ENCODE measurements at places on chromosomes 4 and X.

GRCh38 chrX:19332983-19333382, 10.7 kb upstream of the PDHA1 start:
- peak; percentile 66 for DNase-seq

GRCh38 chr4:5588046-5588445, 120.3 kb downstream of the EVC2 start:
- no peak for DNase-seq

DNA sequence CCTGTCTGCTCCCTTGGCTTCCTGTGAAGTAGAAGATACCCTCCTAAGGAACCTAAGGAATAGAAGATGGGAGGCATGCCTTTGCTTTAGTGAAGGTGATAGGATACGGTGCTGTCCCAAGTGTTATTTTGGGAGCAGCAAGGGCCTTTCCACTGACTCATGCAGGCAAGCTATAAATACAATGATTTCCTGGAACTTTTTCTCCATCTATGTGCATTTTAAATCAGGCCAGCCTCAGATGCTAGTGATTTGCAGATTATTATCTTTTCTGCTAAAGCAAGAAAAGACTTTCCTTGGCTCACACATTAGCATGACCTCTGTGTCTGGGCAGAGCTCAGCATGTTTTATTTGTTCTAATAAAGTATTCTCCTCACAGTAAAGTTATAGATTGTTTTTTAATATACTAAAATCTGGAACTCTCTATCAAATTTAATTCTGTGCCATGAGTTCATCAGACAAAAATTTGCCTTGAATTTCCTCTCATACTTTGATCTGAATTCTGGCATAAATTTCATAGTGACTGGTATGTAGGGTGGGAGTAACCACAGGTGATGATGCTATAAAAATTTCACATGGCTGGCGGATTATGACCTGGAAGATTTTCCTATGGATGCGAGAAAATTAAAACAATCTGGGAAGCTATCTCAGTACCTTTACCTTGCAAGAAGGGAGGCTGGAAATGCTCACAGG, 131.7 kb downstream of the REPS2 start:
- DNase-seq: no peak

GRCh38 chr4:127048376-127049044, 584.2 kb upstream of the INTU start:
- DNase-seq: no peak

GRCh38 chr4:40848940-40849339, 99.2 kb downstream of the NSUN7 start:
- no peak for DNase-seq

DNA sequence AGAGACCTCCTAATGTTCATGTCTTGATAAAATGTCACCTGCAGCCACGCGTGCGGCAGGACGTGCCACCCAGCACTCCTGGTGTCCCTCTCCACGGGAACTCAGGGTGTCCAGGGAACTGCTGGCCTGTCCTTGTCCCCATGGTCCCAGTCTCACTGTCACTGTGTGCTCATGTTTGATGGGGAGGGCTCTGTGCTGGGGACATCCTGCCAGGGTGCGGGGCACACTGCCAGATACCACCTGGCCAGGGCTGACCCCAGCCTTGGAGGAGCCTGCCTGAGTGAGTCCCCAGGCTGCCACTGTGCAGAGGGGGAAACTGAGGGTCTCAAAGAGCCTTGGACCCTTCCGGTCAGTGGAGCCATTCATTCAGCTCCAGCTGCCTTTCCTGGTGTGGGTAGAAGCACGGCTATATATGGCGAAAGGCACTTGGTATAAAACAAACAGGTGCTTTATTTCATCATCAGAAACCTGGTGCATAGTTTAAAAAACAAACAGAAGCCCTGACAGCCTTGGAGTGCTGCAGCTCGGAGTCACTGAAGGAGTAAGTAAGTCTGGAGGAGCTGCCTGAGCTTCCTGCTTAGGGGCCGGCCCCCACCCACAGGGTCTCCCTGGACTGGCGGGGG, 33.0 kb downstream of the NOP14 start:
- DNase-seq: no peak

DNA sequence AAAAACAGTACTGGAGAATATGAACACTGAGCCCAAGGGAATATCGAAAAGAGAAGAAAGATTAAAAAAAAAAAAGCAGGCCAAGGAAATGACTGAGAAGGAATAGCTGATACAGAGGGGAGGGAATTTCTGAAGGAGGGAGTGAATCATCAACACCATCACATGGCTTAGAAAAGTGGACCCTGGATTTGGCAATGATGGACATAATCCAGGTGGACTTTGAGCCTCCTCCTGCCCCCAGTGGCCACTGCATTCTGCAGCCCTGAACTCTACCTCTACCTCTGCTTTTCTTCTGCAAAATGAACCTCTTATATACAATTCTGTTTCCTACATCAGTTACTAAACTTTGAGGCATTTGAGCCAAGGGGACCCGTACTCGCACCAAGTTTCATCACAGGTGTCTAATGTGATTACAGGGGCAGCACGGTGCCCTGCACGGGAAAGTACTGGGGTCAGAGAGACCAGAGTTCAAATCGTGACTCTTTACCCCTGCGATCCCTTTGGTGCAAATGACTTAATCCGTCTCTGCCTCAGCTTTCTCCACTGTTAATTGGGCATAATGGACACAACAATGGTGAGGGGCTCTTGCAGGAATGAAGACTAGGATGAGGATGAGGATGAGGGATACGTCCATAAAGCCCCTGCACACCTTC, 1.1 kb downstream of the OCIAD2 start:
- no peak for DNase-seq

GRCh38 chrX:22193851-22194659, 78.7 kb upstream of the CBLL2 start:
- DNase-seq: no peak

DNA sequence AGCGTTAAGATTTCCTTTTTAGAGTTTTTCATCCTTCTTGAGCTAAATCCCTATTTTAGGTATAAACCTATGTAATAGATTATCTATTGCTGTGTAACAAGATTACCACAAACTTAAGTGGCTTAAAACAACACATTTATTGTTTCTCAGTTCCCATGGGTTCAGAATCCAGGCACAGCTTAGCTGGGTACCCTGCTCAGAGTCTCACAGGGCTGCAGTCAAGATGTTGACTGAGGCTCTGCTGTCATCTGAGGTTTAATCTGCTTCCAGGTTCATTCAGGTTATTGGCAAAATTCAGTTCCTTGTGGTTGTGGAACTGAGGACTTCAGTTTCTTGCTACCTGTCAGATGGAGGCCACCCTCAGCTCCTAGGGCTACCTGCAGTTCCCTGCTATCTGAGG, 60.9 kb downstream of the GK start:
- no peak for DNase-seq

DNA sequence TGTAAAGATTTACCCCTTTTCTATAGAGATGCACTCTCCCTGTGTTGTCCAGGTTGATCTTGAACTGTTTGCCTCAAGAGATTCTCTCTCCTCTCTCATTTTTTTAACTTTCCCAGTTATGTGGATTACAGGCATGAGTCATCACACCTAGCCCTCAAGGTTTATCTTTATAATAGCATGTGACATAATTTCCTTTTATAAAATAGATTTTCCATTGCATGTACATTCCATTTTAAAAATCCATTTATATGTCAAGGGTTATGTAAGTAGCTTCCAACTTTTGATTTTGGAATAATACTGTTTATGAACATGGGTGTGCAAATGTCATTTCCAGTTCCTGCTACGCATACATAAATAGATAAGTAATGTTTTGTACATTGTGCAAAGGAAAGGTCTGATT, 20.6 kb downstream of the ZNF721 start:
- no peak for DNase-seq

DNA sequence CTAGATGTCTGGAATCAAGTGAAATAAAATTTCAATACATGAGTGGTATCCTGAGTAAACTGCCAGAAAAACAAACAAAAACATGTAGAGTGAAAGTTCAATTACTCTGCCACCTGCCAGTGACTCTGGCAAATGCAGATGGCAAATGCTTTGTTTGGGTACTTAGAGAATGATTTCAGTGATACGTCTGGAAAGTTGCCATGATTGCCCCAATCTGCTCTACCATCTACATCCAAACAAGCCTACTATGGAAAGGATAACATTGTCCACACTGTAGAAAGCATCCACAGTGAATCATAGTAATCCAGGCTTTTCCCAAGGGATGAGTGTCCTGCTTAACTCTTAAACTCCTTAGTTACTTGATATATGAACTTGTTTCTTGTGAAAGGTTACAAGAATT, 3.4 kb downstream of the SPATA4 start:
- peak; percentile 66 for DNase-seq

DNA sequence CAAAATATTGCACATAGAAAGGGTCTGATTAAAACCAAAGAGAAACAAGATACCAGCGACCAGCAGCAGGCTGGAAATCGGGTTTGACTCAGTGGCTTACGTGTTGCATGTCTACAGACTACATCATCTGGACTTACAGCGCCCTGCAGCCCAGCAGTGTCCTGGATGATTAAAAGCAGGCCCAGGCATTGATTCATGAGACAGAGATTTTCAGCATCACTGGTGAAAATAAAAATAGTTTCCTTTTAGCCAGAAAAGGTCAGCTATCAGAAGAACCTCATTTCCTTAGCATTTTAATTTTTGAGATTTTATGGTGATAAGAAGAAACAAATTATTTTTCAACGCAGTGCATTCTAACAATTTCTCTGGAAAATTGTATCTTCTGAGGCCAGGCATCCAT, 190.6 kb downstream of the PTTG2 start:
- DNase-seq: no peak

DNA sequence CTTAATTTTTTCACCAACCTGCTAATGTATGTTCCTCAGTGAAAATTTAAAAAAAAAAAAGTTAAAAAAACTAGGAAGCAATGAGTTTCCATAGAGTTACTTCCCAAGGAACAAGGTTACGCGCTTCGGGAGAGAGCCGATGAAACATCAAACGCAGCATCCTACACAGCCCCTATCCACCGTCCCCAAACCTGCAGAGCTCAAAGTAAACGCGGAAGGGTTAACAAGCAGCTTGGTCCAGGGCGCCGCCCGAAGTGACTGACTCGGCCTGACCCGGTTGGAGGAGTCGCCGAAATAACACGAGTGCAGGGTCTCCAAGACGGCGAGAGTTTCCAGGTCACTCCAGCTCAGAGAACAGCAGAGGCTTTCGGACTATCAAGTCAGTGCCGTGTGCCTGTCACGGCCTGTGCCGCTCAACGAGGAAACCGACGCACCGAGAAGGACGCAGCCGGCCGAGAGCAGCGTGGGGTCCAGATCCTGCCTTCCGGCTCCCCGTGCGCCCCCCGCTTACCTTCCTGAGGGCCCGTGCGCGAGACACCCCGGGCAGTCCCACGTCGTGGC, 512 bp downstream of the NOP14 start:
- DNase-seq: no peak

DNA sequence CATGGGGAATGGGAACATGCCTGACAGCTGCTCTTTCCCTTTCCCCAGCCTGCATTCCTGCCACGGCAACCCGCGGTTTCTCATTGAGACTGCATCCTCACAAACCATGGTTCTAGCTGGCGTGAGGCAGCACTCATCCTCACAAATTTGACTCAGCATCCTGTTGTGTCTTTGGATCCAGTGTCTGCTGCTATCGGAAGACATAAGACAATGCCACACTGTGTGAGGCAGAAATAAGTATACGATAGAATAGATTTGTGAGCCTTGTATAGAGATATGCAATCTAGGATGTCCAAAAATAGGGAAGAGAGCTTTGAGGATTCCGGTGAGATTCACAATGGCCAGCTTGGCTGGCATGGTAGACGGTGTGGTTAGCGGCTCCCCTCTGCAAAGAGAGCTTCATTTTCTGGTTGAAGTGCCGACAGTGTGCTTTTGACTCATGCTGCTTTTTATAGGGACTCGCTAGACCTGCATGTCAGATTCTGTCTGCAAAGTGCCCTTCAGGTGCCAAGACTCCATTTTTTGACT, 161.3 kb upstream of the PSAPL1 start:
- no peak for DNase-seq

DNA sequence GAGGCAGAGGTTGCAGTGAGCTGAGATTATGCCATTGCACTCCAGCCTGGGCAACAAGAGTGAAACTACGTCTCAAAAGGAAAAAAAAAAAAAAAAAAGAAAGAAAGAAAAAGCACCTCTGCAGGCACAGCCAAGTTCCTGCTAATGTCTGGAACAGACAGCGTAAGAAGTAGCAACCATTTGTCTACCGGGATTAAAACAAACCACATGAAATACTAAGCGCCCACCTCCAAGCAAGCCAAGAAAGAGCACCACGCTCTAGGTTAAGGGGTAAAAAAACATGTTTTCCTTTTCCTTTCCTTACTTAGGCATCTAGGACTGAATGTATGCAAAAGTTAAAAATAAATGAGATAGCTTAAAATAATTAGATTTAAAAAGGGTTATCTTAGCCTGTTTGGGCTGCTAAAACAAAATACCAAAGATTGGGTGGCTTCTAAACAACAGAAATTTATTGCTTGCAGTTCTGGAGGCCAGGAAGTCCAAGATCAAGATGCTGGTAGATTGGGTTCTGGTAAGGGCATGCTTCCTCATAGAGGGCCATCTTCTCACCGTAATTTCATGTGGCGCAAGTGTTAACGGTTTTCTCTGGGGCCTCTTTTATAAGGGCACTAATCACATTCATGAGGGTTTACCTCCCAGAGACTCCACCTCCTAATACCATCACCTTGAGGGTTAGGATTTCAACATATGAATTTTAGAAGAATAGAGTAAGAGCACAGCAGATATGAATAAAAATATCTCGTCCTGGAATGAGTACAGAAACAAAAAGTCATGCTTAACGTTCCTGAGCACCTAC, 12.3 kb downstream of the GPC4 start:
- DNase-seq: no peak

- no peak for DNase-seq
Measured at GRCh38 chrX:115054876-115055275, 37.5 kb upstream of the IL13RA2 start.

GRCh38 chr4:37043342-37043741, 201.2 kb upstream of the NWD2 start:
- no peak for DNase-seq

- no peak for DNase-seq
Measured at GRCh38 chr4:24637173-24637572, 52.8 kb upstream of the DHX15 start.

GRCh38 chrX:9403374-9403773, 61.5 kb upstream of the TBL1X start:
- DNase-seq: no peak

DNA sequence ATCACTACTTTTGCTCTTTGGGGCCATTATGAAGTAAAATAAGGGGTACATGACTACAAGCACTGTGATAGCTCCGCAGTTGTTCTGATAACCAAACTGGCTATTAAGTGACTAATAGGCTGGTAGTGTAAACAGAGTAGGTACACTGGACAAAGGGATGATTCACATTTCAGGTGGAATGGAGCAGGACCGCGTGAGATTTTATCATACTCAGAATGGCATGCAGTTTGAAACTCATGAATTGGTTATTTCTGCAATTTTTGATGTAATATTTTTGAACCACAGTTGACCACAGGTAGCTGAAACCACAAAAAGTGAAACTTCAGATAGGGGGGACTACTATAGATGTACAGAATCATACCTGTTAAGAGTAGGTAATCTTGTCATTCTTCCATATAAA, 55.8 kb downstream of the PAK3 start:
- no peak for DNase-seq
